ENCODE measurements at places on chromosomes 16 and 17.
A peak's percentile ranks its signal among the peaks of the same experiment; 100 is the strongest.

- DNase-seq: no peak
Measured at GRCh38 chr16:2250652-2251295, 613 bp downstream of the ECI1 start.

- DNase-seq: no peak
Measured at GRCh38 chr16:48098472-48098871, 57.3 kb downstream of the ABCC12 start.

DNA sequence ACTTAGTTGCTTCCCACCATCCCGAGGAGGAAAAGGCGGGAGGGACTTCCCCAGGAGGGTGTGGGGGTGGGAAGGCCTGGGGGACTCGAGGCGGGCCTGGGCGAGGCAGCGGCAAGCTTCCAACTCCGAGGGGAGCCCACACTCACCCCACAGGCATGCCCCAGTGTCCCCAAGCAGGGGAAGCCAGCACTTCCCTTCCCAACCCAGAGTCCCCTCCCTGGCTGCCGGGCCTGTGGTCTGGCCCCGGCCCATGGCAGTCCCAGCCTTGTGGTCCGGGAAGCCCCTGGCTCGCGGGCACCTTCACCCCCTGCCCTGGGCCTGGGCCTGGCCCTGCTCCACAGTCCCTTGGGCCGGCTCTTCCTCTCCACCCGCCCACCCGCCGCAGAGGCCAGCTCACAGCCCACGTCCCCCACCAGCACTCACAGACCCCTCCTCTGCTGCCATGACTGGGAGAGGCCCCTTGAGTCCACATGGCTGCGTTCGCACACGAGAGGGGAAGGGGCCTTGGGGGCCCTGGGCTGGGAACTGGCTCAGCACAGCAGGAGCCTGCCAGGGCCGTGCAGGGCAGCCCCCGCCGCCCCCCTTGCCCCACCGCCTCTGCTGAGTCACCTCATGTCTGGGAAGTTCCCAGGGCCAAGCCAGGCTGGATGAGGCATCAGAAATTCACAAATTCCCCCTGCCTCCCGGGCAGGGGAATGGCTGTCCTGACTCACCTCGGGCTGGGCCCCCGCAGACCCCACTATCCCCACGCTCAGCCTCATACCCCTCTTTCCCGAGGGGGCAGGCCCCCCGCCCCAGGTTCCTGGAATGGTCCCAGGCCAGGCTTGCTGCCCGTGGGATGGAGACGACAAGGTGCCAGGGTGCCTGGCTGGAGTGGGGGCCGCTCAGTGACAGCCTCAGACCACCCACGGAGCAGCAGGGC, 27.8 kb downstream of the BAHCC1 start:
- DNase-seq: no peak

DNA sequence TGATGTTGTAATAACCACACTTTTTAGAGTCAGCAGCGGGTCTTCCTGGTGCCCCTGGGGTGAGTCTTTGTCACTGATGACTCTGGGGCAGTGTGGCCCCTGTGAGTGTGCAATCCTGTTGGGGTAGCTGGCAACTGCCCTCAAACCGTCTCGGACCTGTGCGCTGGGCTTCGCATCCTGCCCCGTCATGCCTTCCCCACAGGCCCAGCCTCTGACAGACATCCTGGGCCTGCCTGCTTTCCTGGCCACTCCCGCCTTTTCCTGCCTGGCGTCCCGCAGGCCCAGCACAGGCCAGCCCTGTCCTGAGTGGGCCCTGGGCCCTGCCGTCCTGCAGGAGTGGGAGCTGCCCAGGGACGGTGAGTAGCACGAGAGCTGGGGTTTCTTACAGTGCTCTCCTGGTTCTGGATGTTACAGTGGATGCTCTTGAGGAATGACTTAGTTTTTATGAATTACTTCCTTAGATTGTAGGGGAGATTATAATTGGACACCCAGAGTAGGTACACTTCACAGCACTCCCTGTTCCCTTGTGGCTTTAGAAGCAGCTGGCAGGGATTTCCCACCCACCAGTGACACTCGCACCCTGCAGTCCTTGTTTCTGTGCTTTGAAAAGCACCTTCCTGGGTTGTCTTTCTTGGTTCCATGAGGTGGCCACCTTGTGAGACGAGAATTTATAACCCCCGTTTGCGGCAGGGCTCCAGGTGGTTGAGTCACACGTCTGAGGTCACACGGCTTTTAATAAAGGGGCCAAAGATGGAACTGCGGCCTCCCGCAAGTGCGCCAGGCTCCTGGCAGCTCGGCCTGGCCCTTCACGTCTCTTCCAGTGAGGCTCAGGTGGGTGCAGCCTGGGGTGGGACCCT, 50.0 kb upstream of the CAPN15 start:
- no peak for DNase-seq

DNA sequence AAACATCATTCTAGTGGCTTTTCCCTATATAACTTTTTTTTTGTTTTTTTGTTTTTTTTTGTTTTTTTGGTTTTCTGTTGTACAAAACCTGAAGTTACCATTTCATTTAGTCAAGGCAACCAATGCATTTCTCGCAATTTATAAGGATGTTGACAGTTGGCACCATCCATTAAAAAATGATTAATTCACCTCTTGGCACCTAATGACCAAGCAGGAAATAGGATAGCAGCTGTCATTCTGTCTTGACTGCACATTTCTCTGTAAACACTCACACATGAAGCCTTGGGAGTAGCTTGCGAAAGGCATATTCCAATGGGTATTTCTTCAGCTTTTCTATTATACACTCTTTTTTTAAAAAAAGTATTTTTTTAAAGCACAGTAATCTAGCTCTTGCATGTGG, 77.5 kb downstream of the SYCE1L start:
- DNase-seq: no peak

GRCh38 chr16:12419987-12420386, 383.7 kb downstream of the CPPED1 start:
- DNase-seq: no peak

DNA sequence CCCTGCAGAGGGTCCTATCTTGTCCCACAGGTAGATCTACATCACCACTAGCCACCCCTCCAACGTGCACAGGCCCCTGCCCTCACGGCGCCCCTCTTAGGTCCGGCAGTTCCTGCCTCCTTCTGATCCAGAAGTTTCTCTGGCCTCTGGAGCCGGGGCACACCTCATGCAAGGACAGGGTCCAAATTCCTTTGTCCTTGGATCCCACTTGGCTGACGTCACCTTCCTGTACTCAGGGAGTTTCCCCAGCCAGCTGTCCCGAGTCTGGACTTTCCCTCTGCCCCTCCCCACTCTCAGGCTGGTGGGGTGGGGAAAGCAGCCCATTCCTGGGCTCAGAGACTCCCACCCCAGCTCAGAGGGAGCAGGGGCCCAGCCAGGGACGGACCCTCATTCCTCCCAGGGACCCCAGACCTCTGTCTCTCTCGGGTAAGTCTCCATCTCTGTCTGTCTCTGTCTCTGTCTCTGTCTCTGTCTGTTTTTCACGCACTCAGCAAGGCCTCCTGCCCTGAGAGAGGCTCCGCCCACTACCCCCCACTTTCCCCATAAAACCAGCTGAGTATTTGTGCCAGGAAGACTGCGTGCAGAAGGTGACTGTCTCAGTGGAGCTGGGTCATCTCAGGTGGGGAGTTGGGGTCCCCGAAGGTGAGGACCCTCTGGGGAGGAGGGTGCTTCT, at the start of gene IL32:
Gene IL32 (plus strand): TSS at position 572 of the 673 bp plus-strand sequence. CDS start 172 bp downstream, outside the sequence.
- peak; percentile 50 for DNase-seq

- DNase-seq: no peak
Measured at GRCh38 chr17:2982854-2983253, 80.6 kb downstream of the OR1D5 start.

- DNase-seq: no peak
Measured at GRCh38 chr16:74825016-74825415, 50.4 kb upstream of the FA2H start.

DNA sequence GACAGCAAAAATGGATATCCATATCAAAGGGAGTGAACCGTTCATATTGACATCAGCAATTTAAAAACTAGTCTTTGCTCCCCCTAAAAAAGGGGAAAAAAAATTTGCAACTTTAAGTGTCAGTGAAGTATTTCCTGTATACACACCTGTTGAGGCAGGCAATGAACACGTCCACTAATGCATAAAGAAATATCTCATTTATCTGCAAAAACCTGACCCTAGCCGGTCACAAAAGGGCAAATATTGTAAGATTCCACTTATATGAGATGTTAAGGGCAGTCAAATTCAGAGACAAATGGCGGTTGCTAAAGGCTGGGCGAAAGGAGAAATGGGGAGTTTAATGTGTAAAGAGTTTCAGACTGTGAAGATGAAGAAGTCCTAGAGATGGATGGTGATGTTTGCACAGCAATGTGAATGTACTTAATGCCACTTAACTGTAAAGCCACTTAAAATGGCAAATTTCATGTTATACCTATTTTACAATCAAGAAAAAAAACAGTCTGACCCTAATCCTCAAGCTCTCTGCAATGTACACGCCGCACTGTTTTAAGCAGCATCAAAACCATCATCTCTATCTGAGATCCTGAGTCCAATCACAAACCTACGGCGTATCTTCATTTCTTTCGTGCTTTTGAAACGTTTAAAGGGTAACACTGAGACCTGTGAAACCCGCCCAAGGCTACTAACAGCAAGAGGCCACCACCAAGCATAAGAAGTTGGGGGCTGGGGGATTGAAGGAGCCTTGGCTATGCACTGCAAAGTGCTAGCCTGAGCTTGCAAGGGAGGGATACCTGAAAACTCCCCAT, 1.1 kb downstream of the PARN start:
- no peak for DNase-seq

GRCh38 chr17:80112471-80113032, 11.2 kb downstream of the GAA start:
- no peak for DNase-seq

DNA sequence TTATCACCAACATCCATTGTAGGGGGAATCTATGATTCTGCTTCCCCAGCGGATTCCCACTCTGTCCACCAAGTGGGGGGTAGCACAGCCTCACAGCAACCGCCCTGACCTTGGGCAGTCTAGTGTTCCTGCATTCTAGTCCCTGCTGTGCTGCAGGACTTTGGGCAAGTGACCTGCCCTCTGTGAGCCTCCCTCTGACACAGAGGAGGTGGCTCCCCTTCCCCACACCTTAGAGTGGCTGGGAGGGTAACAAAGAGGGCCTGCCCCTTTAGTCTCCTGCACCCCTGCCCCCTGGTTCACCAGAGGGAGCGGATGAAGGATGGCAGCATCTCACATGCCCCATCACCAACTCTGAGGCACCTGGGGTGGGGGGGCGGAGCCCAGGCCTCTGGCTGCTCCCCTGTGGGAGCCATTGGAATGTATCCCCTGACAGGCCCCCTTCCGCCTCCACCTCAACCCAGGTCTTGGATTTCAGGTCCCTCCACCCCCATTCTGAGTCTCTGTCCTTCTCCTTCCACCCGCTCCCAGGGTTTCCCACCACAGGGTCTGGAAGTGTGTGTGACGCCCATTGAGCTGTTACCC, 10.1 kb downstream of the GAS2L2 start:
- DNase-seq: no peak

GRCh38 chr16:24873028-24873427, 27.3 kb downstream of the SLC5A11 start:
- DNase-seq: no peak

All from activated CD4-positive, CD25-positive, alpha-beta regulatory T cell treated with anti-CD3 and anti-CD28 coated beads, Interleukin-2, amount 50 U/mL, for 16 hours (primary cell).